Activated CD4-positive, alpha-beta memory T cell treated with anti-CD3 and anti-CD28 coated beads for 36 hours (primary cell): ENCODE measurements at places on chromosomes 2 and 18. TPM values are rescaled to one million over a fixed set of nuclear protein-coding genes. Genes with fewer than 3 reads are reported as not detected.

GRCh38 chr2:150621526-150622213 lies 134.2 kb upstream of the RND3 start:
- no peak overlapping the region for H3K4me3 ChIP-seq
- no peak overlapping the region for H3K27ac ChIP-seq
- H3K4me1 ChIP-seq = no peaks in the 10 kb centered on the region
- no peak for DNase-seq

TDRD15 gene
- not detected for total RNA-seq

EVX2 gene
- not detected for total RNA-seq

CASP8 gene
- total RNA-seq = 56.3 TPM

- no peak overlapping the region for H3K4me3 ChIP-seq
- no peak for DNase-seq
- no peaks in the 10 kb centered on the region for H3K27me3 ChIP-seq
- H3K4me1 ChIP-seq = peaks cover 22% of the 10 kb centered on the region
- H3K36me3 ChIP-seq = peaks cover 2% of the 10 kb centered on the region
- H3K27ac ChIP-seq = peak overlapping the region; percentile 57
Measured at GRCh38 chr2:195486987-195487644, 169.9 kb upstream of the SLC39A10 start.

GRCh38 chr2:96188821-96189526 lies 19.7 kb downstream of the STARD7 start:
- H3K36me3 ChIP-seq = peaks cover 65% of the 10 kb centered on the region
- no peak for DNase-seq
- no peaks in the 10 kb centered on the region for H3K27me3 ChIP-seq
- H3K27ac ChIP-seq = no peak overlapping the region
- H3K4me3 ChIP-seq = no peak overlapping the region

- H3K27ac ChIP-seq = no peak overlapping the region
- no peak for DNase-seq
- no peak overlapping the region for H3K4me3 ChIP-seq
- no peaks in the 10 kb centered on the region for H3K27me3 ChIP-seq
Measured at GRCh38 chr2:88711897-88712296, 20.4 kb downstream of the RPIA start.

DNA sequence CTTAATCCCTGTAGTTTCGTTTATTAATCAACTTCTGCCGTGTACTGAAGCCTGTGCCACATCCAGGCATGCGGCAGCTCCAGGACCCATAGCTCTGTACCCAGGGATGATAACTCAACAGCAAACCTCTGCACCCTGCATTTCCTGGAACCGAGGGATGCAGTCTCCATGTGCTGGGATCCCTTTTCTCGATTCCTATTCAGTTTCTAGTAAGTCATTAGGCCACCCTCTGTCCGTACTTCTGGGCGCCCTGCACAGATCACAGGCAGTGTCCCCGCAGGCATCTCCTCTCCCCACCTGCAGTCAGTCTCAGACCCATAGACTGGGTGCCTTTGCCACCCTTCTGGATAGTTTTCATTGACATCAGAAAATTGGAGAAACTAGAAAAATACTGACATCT lies 18.8 kb downstream of the TMEM18 start:
- peaks cover 33% of the 10 kb centered on the region for H3K4me1 ChIP-seq
- peaks cover 1% of the 10 kb centered on the region for H3K36me3 ChIP-seq
- DNase-seq = no peak
- no peak overlapping the region for H3K27ac ChIP-seq
